ENCODE measurements at places on chromosomes 3 and 15.

GRCh38 chr15:76996526-76997401, 1.8 kb downstream of the PSTPIP1 start:
- DNase-seq: no peak

- DNase-seq: no peak
These were observed 11.9 kb downstream of the MCM2 start for GRCh38 chr3:127610105-127610504.

GRCh38 chr3:50525987-50526386, 22.6 kb upstream of the CACNA2D2 start:
- peak; percentile 58 for DNase-seq

DNA sequence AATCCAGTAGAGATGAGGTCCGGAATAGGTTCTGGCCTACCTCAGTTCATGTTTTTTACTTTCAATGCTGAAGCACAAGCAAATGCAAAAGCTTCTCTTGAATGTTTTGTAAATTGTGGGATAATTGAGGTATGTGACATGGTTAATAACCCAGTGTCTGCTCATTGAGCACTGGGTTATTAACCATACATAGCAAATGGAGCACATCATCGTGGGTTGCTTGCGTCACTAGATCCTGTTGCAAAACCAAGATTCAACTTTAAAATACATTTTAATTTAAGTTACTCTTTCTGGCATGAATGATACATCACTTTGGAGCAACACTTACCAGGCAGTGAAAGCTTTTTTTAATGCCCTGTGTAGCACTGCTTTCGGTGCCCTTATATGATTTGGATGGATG, 165.6 kb downstream of the IGF1R start:
- no peak for DNase-seq

DNA sequence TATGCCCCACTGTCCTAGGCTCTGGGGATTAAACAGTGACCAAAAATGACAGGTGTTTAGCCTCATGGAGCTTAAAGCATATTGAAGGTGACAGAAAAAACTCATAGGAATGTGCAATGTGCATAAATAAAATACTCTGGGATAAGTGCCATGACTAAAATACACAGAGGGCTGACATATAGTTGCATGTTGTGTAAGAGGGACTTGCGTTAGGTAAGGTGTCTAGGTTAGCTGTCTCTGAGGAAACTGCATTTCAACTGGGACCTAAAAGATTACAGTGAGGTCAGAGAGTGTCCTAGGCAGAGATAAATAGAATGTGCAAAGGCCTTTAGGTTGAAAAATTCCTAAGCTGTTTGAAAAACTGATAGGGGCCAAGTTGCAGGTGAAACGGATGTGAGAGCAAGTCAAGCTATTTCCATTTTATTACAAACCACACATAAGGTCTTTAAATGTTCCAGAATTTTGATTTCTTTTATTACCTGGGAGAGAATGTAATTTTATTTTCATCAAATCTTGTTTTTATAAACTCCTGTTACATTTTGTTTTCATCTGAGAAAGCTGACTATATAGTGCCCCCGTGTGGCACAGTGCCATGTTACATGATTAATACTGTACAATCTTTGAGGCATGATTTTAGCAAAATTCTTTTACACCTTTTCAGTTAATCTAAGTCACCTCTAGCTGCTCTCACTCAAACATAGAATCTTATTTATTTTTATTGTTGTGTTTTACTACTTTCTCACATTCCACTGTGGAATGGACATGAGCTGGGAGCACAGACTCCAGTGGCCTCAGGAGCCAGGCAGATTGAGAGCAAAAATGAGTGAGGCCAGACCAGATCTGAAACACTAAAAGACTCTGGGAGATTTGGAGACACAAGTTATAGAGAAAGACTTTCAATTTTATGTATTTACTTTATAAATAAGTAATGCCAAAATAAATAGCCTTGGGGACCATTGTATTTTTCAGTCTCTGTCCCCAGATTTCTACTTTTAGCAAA, 259.6 kb upstream of the ZNF717 start:
- no peak for DNase-seq

DNA sequence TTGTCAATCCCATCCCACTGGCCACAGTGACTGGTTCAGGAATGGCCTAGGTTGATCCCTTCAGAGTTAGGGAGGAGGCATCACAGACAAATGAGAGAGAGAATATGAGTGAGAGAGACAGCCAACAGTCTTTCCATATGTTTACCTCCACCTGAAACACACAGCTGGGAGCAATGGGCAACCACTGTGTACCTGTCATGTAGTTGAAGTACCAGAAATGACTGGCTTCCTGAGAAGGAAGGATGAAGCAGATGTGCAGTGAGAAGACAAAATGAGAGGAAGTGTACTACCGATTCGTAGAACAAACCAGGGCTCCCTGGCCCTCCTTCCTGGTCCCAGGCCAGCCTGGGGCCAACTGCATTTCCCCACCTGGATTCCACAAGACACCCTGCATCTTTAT, 27.4 kb downstream of the SRGAP3 start:
- no peak for DNase-seq

DNA sequence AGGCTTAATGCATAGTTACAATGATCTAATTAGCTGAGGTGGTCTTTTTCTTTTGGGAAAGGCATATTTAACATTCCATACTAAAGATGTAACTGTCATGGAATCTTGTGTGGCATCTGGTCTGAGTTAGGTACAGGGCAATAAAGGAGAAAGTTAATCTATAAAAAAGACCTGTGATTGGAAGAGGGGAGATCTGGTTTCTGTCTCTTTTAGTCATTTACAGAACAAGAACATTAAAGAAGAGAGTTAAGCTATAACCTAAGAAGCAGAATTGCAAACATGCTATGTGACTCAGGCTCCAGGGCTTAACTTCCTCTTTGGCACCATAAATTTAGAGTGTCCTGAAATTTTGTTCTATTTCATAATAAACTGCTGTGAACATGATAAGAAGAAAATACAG, 47.2 kb upstream of the MME start:
- no peak for DNase-seq

- no peak for DNase-seq
These were observed 256.9 kb downstream of the PLCL2 start for GRCh38 chr3:17141699-17142098.

DNA sequence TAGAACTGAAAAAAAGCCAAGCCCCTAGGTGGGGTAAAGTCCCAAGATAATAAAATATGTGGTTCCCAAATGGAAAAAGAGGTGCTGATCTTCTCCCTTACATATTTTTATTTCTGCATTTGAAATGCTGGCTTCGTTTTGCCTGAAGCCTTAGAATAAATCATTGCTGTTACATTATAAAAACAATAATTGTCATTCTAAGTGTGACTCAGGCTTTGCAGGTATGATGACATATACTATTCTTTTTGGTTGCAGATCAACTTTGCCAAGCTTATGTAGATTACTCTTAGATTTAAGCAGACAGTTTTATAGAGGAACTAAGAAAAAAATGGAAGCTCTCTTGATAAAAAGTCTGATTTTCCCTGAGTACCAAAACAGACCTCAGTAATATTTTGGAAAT, 7.5 kb downstream of the IDH3A start:
- no peak for DNase-seq

- no peak for DNase-seq
These were observed 53.7 kb upstream of the INO80 start for GRCh38 chr15:41169781-41170180.

DNA sequence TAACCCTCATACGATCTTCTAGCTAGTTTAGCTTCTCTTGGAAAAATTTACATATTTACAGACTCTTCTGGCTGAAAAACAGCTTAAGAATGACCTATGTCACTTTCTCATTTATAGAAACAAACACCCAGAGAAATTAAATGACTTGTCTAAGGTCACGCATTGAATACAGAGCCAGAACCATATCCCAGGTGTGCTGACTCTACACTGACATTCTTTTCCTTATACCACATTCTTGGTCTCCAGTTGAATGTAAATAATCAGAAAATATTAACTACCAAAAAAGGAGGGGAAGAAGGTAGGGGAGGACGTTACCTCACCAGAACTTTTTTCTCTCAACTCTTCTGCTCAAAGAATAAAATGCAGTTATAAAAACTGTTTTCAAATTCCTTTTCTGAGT, 95.0 kb downstream of the THRB start:
- no peak for DNase-seq

DNA sequence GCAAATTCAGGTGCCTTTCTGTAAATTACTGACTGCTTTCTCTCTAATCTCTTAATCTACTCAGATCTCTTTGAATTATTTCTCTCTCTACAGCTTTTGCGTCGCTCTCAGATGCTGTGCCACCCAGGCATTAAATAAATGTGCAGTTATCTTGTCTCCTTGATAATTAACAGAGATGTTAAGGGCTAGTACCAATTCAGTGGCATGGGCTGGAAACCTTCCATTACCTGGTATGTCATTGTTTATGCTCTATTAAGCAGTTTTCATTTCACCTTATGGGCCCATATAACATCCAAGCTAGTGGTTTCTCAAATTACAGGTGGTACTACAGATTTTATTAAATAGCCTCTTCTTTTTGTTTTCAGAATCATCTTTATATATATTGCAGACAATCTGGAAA, 66.0 kb downstream of the PEX5L start:
- DNase-seq: no peak

GRCh38 chr3:153625506-153625905, 463.5 kb downstream of the RAP2B start:
- no peak for DNase-seq

DNA sequence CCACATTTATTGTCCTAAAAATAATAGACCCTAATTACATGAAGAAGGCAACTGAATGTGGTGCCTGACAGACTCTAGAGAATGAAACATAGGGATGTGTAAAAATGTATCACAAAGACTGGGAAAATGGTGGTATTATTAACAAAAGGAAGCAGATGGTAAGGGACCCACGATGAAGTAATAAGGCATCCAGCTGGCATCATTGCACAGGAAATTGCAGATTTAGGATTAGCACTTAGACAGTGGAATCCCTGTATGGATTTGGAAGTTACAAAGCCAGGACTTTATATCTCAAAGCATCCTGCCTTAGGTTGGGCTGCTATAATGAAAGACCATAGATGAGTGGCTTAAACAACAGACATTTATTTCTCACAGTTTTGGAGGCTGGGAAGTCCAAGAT, 104.3 kb downstream of the PPM1L start:
- DNase-seq: no peak

- no peak for DNase-seq
These were observed 61.2 kb downstream of the IQGAP1 start for GRCh38 chr15:90449206-90449735.

DNA sequence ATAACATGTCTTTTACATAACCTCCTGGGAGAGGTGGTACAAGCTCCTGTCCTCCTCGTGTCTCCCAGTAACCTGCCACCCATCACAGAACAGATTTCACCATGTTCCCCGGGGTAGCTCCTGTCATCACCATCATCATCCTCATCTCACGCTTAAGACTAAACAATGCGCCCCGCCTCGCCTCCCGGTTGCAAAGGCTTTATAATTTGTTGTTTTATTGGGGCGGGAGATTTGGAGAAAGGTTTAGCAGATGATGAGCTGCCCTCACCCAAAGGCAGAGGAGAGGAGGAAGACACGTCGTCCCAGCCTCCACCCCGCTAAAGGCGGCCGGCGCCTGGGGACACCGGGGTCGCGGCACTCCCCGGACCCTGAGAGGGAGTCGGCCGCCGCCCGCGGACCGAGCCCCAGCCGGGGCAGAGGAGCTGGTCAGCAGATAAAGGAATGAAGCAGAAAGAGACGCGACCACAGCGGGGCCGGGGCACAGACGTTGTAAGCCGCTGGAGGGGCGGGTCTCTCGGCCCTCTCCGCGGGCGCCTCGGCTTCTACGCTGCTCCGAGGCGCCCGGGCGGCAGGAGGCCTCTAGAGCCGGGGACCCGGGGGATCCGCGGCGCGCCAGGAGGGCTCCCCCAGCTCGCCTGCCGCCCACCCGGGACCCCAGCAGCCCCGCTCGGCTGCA, 589 bp downstream of the HERC1 start:
- DNase-seq: peak; percentile 40

DNA sequence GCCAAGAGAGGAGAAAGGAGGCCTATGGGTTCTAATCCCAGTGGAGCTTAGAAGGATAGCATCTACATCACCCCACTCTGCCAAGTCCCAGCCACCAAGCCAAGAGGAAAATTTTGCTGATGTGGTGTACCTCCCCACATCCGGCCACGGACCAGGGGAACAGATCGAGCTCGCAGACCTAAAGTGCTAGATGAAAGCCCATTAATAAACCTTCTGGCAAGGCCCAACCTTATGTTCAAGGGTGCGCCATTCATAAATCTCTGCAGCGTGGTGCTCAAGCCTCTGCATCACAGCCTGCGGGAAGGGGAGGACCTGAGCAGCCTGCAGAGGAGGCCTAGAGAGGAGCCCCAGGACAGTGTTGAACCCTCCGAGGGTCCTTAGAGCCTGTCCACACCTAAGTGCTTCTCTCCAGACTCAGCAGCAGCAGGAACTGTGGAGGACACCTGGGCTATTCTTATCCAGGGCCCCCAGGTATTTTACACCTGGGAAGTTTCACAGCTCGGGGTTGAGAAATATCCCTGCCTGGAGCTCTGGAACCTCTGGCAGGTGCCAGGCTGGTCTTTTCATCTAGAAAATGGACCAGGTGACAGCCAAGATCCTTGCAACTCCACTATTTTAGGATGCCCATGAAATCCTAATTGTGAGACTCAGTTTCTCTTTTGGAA, 68.0 kb downstream of the MRPL46 start:
- DNase-seq: no peak

DNA sequence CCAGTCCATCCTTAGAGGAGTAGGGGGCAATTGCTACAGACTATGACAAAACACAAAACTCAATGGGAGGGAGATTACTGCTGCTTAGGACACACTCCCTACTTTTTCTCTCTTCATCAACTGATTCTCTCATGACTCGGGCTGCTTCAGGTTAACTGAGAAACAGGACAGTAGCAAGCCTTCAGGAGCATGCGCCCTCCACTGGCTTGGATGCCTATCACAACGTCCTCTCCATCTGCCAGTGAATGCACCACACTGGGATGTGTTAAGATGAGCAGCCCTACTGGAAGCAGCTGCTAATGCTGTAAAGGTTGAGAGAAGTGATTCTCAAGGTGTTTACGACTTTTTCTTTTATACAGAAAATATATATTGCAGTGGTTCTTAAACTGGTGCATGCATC, 542.3 kb downstream of the EDEM1 start:
- no peak for DNase-seq

DNA sequence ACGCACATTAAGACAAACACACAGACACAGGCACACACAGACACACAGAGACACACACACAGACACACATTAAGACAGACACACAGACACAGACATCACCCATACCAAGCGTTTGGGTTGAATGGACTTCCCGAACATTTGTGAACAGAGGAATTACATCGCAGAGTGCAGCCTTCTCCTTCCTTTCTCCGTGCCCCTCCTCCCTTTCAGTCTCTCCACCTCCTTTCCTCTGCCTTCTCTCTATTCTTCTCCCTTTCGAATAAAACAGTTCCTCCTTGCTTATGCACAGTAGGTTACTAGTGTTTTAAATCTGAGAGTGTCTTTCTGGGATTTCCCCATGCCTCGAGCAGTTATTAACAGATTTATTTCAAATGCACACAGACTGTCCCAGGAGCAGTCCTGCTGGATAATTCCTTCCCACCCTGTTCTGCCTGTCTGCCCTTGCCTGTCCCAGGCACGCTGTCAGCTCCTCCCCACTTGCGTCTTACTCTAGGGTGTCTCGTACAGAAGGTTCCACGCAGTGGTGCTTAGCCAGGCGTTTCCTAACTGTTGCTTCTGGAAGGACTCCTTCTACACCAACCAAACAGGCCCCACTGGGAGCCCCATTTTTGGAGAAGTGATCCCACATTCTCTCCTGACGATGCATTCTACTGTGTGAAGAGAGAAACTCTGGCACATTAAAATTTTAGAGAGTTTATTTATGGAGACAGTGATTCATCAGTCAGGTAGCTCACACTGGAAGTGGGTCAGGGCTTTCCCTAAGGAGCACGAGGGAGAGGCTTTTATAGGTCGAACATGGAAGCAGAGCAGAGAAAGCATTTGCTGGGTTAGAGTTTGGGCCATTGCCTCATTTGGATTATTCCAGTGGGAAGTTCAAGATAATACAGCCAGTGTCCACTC, 163.8 kb downstream of the SV2B start:
- DNase-seq: no peak
